ENCODE measurements at places on chromosomes 5 and 9.

DNA sequence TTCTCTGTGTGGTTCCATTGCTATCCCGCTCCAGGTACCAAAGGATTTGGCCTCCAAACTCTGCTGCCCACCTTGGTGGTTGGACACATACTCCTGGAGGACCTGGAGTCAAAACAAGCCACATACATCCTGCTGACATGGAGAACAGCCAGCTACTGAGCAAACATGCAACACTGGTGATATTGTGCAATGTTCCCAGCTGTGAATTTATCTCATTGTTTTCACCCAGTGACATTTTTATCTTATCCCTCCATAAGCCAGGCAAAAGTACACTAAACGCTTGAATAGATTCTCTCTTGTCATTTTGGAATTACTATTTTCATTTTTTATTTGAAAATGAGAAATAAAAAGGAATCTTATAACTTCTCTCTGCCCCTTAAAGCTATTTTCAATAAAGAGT is 11.1 kb upstream of the CTSL start:
- DNase-seq = no peak

DNA sequence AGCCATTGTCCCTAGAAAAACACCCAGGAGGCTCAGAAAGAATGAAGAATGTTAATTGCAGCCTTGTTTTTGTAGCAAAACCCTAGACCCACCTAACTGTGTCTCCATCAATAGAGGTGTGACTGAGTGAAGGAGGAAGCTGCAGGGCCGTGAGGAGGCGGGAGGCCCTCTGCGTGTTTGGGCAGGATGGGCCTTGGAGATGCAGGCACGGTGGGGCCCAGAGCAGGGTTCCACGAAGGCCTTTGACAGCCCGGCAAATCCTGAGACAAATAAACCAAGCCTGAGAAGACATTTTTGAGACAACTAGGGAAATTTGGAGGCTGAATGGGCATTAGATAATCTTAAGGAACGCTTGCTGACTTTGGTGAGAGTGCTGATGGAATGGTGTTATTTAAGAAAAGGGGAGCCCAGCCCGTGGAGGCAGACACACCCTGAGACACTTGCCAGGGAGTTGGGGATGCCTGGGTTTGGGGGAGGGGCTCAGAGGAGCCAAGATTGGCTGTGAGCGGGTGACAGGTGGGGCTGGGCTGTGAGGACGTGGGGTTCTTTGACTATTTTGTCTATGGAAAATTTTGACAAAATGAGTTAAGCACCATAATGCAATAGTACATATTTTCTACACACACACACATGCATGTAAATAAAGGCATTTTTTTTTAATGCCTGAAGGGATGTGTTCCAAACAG is 48.8 kb downstream of the BARX1 start:
- DNase-seq = no peak

- DNase-seq = no peak
Measured at GRCh38 chr5:74164725-74165235, 475.7 kb downstream of the ENC1 start.

DNA sequence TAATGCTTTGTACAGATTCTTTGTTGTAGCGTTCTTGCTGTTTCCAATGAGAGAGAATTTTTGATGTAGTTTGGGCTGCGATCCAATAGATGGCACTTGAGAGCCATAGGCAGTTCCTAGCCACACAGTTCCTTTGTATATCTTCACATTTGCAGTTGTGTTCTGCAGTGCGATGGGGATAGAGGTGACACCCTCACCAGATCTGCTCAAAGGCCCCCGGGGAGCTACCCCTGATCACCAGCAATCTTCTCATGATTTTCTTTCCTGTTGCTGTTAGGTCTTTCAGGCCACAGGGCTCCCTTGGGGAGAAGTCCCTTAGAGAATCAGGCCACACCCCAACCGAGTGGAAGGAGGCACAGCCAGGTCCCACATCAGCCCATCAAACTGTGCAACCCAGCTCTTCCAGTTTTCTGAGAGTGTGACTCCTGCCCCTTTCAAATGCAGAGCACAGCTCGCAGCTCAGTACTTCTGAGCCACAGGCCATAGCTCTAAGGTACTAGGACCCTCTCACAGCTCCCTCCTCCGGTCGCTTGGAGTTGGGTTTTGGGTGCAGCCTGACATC is 353.7 kb downstream of the SLCO4C1 start:
- DNase-seq = no peak

- DNase-seq = no peak
Measured at GRCh38 chr5:84149094-84149493, 235.6 kb downstream of the EDIL3 start.

GRCh38 chr5:801472-801871 is 16.9 kb upstream of the ZDHHC11B start:
- DNase-seq = no peak

- no peak for DNase-seq
Measured at GRCh38 chr5:155008669-155009068, 4.9 kb upstream of the KIF4B start.

DNA sequence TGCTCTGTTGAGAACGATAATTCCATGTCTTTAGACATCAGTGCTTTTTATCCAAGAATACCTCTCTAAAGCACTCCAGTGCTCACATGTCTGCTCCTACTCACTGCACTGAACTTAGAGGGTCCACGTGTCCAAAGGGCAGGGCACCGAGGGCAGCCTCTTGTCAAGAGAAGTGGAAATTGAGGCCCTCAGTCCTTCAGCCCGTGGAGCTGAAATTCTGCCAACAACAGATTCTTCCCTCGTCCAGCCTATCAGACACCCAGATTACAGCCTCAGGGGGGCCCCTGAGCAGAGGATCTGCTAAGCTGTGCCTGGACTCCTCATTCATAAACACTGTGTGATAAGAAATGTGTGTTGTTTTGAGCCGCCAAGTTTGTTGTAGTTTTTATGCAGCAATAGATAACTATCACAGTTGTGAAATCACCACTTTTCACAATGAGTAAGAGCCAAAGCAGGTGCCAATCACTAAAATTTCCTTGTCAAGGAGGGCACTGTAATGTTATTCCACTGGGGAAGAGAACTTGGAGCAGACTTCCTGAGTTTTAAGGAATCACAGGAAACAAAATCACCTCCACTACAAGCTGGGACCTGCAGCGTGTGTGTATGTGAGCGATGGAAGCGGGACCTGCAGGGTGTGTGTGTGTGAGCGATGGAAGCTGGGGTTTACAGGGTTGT is 58.8 kb upstream of the IGFBPL1 start:
- DNase-seq = no peak
